ENCODE measurements at places on chromosomes 11 and 22. TPM values are rescaled to one million over a fixed set of nuclear protein-coding genes. Genes with fewer than 3 reads are reported as not detected.

The ANKK1 gene
- total RNA-seq, result not detected

The TIMP3 gene
- 76.4 TPM for total RNA-seq

The C11orf97 gene
- total RNA-seq, result not detected

The FAM227A gene
- 1.8 TPM for total RNA-seq

The RPS6KA4 gene
- total RNA-seq, result 42.0 TPM

The H19 gene
- 11.1 TPM for total RNA-seq

The GAS2L1 gene
- 9.1 TPM for total RNA-seq

The PGA4 gene
- not detected for total RNA-seq

The TNNT3 gene
- total RNA-seq, result not detected

The SLC22A9 gene
- not detected for total RNA-seq

GRCh38 chr11:85685820-85686459, at the start of gene CCDC89:
Gene CCDC89 (minus strand): TSS chr11:85686195. CDS start chr11:85686130, 65 bp downstream.
- peak; percentile 91 for DNase-seq

DNA sequence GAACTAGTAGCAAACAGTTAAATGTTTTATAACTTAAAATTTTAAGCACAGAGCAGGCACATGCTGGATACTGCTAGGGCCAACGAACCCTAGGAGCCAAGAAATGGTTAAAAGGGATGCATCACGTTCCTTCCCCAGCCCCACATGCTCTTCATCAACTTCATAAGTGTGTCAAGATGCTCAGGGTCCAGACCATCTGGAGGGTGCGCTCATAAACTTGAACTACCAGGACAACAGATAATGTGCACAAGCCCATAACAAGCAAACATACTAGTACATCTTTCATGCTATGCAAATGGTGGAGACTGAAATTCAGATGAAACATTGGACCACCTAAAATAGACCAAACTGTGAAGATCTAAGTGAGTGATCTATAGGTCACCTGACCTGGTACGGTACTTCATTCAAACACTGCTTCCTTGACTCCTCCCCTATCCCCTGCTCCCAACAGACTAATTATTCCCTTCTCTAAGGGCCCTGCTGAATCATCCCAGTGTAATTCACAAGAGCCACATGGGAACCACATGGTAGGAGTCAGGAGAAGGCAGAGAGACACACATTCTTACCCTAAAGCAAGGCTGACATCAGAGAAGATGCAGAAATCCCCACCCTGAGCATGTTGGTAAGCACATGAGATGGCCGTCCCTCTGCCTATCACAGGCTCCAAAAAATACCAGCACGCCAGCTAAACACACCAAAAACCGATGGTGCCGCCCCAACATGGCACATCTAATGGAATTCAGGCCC, 83.9 kb downstream of the ETS1 start:
- DNase-seq, result peak; percentile 98

DNA sequence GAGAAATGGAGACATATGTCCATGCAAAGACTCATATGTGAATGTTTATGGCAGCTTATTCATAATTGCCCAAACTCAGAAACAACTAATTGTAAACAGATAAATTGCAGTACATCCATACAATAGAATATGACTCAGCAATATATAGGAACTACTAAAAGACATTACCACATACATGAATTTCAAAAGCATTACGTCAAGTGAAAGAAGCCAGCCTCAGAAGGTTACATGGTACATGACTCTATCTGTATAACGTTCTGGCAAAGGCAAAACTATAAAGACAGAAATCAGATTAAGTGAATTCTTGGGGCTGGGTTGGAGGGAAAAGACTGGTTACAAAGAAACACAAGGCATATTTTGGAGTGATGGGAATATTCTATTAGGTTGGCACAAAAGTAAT, 7.2 kb downstream of the KCTD21 start:
- DNase-seq, result no peak

- no peak for DNase-seq
Observed at GRCh38 chr11:87150936-87151335, 113.2 kb downstream of the TMEM135 start.

GRCh38 chr11:72724021-72724551, 28.1 kb downstream of the ARAP1 start:
- DNase-seq, result no peak

- peak; percentile 94 for DNase-seq
Observed at GRCh38 chr11:132064987-132065620, 694.7 kb downstream of the NTM start.

- no peak for DNase-seq
Observed at GRCh38 chr22:24201681-24202614, 20.7 kb downstream of the SUSD2 start.

DNA sequence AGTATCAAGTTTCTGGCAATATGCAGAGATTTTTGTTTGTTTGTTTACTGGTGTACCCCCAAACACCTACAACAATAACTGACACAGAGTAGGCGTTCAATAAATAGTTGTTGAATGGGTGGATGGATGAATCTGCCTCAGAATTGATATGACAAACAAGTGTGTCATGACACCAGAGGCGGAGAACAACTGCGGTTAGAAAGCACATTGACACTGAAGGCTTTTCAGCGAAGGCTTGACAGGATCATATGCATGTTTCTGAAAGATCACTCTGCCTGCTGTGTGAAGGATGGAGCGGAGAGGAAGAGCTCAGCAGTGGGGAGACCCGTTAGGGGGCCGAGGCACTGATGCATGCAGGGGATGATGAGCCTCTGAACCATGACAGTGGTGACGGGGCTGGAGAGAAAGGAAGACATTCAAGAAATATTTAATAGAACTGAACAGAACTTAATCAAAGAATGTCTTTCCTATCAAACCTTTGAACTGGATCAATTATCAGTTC, 108.5 kb upstream of the USP47 start:
- no peak for DNase-seq

- no peak for DNase-seq
Observed at GRCh38 chr11:71426413-71426812, 21.8 kb downstream of the DHCR7 start.

- DNase-seq, result no peak
Observed at GRCh38 chr22:45341498-45341897, 31.8 kb downstream of the FAM118A start.

GRCh38 chr22:20746431-20747189, 27.3 kb upstream of the SERPIND1 start:
- no peak for DNase-seq

- no peak for DNase-seq
Observed at GRCh38 chr11:108786281-108786990, 121.6 kb downstream of the DDX10 start.

- peak; percentile 98 for DNase-seq
Observed at GRCh38 chr22:20916916-20917810, at the start of gene CRKL. Gene CRKL (plus strand): TSS chr22:20917407. CDS start chr22:20917935, 528 bp downstream.

GRCh38 chr11:111561791-111562325, 21.3 kb downstream of the LAYN start:
- no peak for DNase-seq

DNA sequence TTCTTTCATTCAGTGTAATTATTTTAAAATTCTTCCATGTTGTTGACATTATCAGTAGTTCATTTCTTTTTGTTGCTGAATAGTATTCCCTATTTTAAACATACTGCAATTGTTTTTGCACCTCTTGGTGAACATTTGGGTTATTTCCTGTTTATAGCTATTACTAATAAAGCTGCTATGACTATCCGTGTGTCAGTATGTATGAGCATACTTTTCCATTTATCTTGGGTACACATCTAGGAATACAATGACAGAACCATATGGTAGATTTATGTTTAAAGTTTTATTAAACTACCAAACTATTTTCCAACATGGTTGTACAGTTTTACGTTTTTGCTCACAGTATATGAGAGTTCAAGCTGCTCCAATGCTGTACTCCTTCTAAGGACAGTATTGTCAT, 22.0 kb upstream of the FIBIN start:
- no peak for DNase-seq

DNA sequence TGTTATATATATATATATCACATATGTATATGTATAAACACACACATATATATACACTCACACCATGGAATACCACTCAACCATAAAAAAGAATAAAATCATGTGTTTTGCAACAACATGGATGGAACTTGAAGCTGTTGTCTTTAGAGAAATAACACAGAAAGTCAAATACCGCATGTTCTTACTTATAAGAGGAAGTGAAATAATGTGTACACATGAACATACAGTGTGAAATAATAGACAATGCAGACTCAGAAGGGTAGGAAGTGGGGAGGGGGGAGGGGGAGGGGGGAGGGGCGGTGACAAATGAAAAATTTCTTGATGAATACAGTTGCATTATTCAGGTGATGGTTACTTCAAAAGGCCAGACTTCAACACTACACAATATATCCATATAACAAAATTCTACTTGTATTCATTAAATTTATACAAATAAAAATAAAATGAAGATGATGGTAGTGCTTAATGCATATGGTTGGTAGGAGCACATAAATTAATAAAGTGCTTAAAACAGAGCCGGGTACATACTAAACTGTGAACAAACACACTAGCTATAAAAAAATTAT, 5.8 kb upstream of the OR5B2 start:
- DNase-seq, result no peak

GRCh38 chr11:75938543-75938942, 123.5 kb downstream of the UVRAG start:
- no peak for DNase-seq

GRCh38 chr11:65135633-65136145, 1.4 kb upstream of the SYVN1 start:
- DNase-seq, result no peak

- peak; percentile 69 for DNase-seq
Observed at GRCh38 chr11:10770626-10771254, 19.7 kb downstream of the CTR9 start.

DNA sequence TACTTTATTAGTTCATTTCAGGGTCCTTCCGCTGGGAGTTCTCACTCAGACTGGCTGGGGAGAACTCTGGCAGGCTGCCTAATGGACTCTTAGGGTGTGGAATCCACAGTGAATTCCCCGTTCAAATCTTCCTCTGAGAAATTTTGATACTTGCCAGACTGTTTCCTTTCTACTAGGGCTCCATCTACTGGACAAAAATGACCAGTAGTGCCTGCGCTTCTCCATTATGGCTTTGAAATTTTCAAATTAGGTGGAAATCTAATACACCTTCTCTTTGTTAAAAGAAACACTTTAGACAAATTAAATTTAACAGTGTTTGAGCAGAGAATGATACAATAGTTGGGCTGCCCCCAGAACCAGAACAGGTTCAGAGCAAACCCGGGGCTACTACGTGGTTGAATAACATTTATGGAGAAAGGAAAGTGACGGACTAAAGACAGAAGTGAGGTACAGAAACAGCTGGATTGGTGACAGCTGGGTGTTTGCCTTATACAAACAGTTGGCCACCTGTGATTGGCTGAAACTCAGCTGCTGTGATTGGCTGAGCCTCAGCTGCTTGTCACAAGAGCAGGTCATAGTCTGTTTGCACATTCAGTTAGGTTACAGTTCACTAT, 52.9 kb upstream of the FDX1 start:
- peak; percentile 89 for DNase-seq

DNA sequence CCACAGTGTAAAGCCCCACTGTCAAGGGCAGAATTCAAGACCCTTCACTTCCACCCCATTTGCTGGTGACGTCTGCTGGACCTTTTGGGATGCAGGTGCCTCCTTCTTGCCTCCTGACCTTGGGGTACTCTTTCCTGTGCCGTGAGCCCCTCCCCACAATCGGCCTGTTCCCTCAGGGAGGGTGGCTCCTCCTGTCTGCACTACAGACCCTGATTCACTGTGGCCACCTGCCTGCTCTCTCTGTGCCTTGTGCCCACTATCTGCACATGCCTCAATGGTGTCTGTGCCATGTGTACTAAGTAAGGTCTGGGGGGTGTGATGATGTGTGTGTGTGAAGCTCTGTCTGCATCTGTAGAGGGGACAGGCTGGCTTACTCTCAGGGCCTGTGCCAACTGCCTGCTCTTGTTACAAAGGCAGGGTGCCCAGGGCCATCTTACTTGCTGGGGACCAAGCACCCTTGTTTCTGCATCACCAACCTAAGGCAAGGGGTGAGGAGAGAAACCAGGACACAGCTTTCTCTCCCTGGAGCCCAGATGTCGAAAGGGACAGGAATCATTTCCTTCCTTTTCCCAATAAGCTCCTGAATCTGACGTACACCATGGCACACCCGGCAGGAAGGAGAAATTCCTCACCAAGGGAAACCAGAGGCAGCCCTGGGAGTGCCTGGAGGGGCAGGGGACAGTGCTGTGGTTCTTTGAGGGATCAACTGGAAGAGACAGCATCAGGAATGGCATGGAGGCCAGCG, 3.7 kb downstream of the PPM1F start:
- no peak for DNase-seq

DNA sequence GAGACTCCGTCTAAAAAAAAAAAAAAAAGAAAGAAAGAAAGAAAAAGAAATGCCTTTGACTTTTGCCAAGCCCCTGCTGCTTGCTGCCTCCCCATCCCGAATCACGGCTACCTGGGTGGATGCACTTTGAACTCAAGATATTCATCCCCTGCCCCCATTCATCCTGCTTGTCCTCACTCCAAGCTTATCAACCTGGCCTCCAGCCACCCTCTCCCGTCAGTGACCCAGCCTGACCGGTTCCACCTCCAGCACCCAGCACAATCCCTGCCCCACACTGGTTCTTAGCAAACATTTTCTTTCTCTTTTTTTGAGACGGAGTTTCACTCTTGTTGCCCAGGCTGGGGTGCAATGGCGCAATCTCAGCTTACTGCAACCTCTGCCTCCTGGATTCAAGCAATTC, 44.4 kb downstream of the CYTH4 start:
- no peak for DNase-seq

- no peak for DNase-seq
Observed at GRCh38 chr11:13223112-13223511, 54.5 kb upstream of the BMAL1 start.
